ENCODE measurements at places on chromosomes 1 and 21. TPM values are rescaled to one million over a fixed set of nuclear protein-coding genes. Genes with fewer than 3 reads are reported as not detected.

C1orf94 gene
- not detected for total RNA-seq

- no peak for DNase-seq
Measured at GRCh38 chr1:214496126-214496525, 55.3 kb downstream of the PTPN14 start.

DNA sequence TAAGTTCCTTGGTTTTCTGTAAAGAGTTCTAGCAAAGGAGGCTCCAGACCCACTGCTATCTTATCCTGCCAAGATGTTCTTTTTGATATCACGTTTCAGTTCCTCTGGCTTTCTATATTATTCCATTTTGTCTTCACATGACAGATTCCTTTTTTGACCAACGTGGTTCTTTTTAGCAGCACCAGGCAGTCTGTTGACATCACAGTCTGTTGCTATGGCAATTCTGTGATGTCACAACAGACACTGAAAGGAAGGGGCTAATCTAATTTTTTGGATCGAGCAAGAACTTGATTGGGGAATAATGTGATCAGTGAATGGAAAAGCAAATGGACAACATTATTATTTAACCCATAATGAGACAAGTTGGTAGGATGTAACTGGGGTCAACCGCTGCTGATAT is 64.5 kb upstream of the GOLT1A start:
- DNase-seq, result no peak

- DNase-seq, result no peak
Measured at GRCh38 chr1:5951846-5952410, 40.3 kb downstream of the NPHP4 start.

Data from activated CD4-positive, alpha-beta T cell treated with anti-CD3 and anti-CD28 coated beads for 36 hours (primary cell).